ENCODE measurements at places on chromosomes 12 and 14.

DNA sequence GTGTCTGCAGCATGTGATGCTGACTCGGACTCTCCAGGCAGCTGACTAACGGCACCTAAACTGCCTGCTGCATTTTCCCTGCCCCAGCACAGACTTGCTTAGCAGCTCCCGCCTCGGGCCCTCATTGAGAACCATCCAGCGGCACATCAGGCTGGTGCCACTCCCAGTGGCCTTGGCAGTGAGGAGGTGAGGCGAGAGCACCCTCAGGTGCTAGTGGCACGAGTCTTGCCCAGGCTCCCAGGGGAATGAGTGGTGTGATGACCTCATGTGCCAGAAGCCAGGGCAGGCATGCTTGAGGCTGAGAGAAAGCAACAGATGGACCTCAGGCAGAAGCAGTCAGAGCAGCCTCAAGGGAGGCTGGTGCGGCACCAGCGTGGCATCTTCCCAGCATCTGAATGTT, 60.2 kb downstream of the PRKCH start:
- DNase-seq: no peak

GRCh38 chr14:103885509-103885932, 38.1 kb upstream of the PPP1R13B start:
- DNase-seq: no peak

GRCh38 chr12:11882301-11883019, 188.3 kb upstream of the BCL2L14 start:
- peak; percentile 57 for DNase-seq

DNA sequence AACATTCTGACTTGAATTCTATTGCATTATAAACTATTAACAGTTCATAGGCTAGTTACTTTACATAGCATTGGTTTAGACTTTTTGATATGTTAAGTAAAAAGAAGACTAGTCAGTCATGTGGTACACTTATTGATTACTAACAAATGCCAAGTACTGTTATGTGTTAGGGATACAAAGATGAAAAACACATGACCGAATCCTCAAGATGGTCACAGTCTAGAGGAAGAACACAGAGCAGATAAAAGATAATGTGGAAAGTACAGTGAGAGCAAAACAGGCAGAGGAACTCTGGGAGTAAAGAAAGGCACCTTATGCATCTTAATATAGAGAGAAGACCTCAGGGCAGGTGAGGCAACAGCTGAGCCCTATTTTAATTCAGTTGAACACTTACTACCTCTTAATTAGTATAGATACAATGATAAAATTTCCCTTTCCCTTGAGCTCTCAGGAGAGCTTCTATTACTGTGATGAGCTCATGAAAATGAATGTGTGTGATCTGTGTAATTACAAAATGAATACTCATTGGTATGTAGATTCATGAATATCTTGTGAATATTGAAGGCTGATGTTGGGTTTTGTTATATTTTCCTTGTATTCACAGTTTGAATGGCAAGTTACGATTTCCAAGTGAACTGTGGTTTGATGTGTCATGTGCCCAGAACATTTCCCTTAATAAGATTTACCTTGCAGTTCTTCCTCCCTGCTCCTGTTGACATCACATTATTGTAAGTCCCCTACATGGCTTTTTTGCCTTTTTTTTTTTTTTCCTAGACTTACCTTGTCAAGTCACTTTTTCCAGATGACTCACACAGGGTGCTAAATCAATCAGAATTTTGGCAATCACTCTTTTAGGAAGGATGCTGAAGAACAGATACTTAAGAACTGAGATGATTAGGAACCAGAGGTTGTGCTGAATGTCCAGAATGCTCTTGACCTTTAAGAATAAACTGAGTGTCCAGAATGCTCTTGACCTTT, 29.5 kb upstream of the MSRB3 start:
- DNase-seq: no peak

DNA sequence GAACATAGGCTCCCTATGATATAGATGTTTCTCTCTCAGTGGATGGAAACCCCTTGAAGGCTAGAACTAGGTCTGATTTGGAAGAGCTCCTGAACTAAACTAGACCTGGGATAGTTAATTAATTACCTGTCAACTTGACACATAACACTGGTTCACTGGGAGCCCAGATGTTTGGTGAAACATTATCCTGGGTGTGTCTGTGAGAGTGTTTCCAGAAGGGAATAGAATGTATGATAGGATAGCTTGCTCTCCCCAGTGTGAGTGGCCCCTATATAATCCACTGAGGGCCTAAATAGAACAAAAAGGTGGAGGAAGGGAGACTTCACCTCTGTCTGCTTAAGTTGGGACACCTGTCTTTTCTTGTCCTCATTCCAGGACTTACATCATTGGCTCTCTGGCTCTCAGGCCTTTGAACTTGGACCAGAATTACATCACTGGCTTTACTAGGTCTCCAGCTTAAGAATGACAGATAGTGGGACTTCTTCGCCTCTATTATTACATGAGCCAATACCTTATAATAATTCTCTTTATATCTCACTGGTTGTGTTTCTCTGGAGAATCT, 194.1 kb downstream of the KTN1 start:
- DNase-seq: no peak

GRCh38 chr14:36394593-36394992, 74.2 kb upstream of the MBIP start:
- DNase-seq: no peak

DNA sequence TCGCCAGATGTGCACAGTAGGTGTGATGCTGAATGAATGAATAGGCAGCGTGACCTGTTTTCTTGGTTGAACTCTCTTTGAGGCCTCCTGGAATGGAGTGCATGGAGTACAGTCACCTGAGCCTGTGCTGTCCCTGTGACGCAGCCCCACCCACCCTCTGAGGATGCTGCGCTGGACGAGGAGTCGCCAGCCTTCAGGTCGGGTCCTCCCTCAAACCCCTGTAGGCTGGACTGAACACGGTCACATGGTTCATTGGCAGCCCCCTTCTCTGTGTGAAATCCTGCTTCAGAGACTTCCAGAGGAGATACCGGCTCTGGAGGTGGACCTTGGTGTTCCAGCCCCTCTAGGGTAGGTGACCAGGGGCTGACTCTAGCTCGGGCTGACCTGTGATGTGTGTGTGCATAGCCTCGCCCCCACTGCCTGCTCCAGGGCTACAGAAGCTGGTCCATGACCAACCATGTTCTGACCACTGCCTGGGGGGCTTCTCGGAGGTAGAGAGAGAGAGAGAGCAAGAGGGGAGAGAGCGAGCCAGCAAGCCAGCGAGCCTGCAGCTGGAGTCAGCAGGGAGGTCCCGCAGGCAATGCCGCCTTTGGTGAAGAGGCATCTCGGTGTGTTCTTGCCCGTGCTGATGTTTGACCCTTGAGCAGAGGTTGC, 158.0 kb upstream of the RTL1 start:
- DNase-seq: no peak

DNA sequence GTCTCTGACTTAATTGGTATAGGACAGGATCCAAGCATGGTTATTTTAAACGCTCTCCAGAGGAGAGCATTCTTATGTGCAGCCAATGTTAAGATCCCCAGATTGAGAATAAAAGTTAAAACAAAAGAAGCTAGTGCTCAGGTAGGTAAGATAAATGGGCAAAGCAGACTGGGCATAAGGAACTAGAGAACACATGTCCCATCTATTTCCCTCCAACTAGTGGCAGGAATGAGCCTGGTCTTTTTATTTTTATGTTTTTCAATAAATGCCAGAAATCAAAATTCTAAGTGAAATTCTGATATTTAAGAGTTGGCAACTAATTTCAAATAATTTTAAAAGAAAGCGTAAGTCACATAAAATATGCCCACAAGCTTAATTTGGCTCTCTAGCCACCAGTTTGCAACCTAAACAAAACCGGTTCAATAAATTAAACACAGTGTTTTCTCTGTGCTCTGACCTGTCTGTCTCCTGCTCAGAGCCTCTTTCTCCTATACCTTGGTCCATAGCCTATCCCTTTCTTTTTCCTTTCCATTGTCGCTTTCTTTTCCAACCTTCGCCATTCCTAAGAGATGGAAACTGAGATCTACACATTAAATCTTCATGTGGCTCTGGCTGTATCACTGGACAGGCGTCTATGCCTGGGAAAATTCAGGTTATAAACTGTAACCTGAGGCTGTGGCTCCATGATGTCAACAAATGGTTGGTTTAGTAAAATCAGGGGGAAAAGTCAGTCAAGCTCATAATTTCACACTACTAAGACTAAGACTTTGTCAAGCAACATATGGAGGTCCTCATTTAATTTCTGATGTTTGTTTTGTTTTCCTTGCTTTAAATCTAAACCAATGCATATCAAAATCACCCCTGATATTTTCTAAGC, 5.5 kb downstream of the SLC38A1 start:
- DNase-seq: no peak

DNA sequence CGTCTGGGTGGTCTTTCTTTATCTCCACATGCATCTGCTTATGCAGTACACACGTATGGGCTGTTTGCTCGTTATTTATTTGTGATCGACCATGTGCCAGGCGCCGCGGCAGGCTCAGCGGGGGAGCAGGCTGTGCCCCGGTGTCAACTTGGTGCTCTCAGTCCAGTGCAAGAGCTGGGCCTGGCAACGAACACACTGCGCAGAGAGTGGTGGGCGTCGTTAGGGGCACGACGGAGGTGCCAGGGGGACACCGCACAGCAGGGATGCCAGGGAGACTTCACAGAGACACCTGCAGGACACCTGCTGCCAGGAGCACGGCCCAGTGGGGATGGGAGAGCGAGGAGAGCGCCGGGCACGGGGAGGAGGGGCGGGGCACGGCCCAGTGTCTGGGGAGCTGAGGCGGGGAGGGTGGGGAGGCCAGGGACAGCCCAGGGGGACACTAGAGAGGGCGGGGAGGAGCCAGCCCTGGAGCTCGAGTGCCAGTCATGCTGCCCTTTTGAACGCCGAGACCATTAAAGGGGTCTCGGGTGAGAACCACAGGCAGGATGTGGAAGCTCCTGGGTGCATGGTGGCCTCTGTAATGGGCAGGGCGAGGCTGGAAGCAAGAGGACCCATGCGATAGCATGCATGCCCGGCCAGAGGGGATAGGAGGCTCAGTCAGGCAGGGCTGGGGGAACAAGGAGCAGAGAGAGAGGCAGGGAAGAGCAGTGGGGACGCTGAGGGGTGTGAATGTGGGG, 652 bp upstream of the LRCOL1 start:
- DNase-seq: no peak

DNA sequence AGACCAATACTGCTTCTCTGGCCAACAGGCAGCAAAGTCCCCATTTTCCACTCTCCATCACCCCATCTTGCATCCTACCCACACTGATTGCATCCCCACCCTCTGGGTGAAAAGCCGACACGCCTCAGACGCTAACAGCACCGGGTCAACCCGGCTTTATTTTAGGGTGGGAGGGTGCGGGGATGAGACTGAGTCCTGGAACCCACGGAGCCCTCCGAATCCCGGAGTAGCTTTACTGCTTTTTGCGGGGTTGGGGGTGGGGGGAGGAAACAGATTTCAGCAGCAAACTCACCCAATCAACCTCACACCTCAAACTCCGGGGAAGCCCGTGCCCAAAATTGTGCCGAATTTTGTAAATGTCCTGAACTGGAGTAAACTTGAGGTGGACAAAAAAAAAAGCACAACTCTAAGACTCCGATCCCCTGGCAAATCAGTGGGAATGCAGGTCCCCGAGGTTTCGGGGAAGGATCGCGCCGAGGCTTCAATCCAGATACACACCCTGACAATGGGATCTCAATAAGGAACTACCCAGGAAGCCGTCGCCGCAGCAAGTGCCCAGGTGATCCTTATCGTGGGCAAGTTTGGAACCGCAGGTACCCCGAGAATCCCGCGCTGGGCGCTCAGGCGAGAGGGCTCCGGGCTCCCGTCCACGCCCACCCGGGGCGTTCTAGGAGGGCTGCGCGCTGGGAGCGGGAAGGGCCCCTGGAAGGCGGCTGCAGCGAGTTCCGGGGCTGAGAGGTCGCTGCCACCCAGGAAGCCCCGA, 1.1 kb downstream of the GCH1 start:
- no peak for DNase-seq

GRCh38 chr12:65414526-65414925, 136.0 kb downstream of the MSRB3 start:
- DNase-seq: no peak

GRCh38 chr14:104981699-104982541, 3.7 kb upstream of the CLBA1 start:
- DNase-seq: no peak

DNA sequence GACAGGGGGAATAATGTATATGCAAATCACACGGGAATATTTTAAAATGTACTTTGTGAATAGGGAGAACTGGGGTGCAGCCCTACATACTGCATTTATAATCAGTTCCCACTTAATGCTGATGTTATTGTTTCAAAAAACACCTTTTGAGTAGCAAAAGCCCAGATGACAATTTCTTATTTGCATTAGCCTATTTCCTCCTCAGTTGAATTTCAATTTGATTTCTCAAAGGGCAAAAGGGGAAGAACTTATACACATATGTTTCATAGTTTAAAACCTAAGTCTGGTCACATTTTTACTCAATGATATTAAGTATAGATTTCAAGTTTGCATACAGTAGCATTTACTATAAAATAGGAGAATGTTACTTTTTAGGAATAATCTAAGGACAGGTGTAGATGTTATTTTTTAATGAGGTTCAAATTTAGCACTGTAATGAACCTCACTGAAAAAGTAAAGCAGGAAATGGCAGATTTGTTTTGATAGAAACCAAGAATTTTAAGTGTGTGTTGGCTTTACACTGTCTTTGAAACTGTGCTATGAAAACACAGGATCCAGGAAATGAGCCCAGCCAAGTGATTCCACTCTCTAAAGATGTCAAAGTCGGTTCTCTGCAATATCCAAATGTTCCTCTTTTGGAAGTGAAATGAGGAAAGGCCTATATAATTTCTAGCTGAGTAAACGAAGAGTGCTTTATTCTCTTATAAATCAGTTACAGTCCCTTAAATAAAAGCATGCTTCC, 367.4 kb downstream of the BTG1 start:
- no peak for DNase-seq

- no peak for DNase-seq
Measured at GRCh38 chr12:116456330-116457082, 102.7 kb upstream of the MAP1LC3B2 start.

GRCh38 chr12:70508178-70508577, 129.1 kb downstream of the PTPRB start:
- no peak for DNase-seq

DNA sequence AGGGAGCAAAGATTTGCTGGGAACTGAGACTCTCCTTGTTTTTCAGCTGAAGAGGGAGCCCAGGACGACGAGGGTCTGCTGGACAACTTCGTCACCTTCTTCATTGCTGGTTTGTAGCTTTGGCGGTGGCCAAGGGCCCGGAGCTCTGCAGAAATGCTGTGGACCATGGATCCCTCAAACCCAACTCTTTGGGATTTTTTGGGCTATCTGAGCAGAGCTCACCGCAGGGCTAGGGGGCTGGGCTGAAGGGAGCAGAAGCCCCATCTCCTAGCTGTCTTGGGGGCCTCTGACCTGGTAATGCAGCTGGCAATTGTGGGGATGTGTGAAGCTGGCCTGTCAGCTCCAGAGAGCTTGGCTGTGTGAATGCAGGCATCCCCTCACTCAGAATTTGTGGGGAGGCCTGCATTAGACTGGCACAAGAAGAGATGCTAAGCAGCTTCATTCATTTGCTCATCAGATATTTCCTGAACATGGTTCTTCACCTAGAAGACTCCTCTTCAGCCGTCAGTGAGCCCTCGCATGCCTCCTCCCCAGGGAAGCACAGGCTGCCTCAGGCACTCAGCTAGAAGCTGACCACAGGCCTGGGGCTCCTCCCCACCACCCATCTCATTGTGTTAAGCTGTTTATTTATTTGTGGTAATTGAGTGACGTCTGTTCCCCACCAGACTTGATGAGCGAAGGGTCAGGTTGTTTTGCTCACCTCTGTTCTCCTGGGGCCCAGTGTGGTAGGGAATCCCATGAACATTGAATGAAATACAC, 32.2 kb downstream of the CYP46A1 start:
- no peak for DNase-seq
